ENCODE measurements at places on chromosomes 7 and 10.

GRCh38 chr10:56231436-56231835 lies 129.6 kb downstream of the ZWINT start:
- no peak for DNase-seq

- DNase-seq = no peak
Observed at GRCh38 chr7:19104811-19105210, 12.6 kb downstream of the TWIST1 start.

DNA sequence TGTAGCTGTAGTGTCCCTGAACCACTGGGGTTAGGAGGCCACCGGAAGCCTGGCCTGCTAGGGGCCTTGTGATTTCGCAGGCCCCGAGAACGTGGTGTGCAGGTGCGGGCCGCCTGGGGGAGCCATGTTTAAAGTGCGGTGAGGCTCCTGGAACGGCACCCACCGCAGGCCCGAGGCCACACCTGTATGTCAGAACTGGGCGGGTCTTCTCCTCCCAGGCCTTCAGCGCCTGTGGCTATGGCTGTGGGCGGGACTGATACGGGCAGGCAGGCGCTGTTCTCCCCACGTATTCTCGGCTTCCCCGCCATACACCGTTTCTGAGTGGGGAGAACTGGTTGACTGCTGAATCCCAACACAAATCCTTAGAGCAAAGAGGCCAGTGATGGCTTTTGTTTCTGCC lies 74.8 kb downstream of the DNAJB6 start:
- DNase-seq = no peak

- DNase-seq = no peak
Observed at GRCh38 chr10:8225187-8225586, 170.7 kb downstream of the GATA3 start.

DNA sequence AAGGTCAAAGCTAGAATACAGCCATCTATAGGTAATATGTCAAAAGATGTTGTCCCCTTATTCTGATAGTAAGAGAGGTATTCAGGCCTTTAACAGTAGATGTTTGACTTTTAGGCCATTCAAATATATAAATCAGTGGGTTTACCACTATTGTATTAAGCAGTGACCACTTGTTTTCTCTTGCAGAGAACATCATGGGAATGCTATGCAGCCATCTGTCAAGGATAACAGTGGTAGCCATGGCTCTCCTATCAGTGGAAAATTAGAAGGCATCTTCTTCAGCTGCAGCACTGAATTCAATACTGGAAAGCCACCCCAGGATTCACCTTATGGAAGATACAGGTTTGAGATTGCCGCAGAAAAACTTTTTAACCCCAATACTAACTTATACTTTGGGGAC lies 68.4 kb downstream of the PHYHIPL start:
- DNase-seq = no peak

- DNase-seq = no peak
Observed at GRCh38 chr10:112000466-112000865, 183.1 kb downstream of the GPAM start.

DNA sequence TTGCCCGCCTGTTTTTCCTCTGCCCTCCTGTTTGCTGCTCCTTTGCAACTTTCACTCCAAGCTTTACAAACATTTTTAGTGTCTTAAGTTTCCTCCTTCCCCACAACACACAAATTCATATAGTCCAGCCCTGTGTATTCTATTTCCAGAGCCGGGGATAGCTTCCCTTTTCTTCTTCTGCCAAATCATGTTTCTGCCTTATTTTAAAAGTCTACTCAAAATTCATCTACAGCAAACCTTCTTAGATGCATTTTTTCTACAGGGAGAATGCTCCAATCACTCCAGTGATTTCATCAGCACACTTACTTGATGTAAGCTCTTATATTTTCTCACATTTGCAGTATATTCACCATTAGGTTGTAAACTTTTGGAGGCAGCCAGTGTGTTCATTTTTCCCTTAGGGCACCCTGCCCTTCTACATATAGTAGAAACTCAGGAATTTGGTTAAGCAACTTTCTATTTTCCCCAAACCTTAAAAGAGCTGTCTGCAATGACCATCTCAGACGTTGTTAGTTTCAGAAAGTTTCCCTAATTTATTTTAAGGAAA lies 12.4 kb upstream of the ACTA2 start:
- DNase-seq = no peak

Data from activated naive CD8-positive, alpha-beta T cell treated with anti-CD3 and anti-CD28 coated beads for 36 hours (primary cell).